ENCODE measurements at places on chromosomes 3 and 15.

GRCh38 chr3:156474560-156475389 lies 80.1 kb downstream of the SSR3 start:
- no peak for DNase-seq

DNA sequence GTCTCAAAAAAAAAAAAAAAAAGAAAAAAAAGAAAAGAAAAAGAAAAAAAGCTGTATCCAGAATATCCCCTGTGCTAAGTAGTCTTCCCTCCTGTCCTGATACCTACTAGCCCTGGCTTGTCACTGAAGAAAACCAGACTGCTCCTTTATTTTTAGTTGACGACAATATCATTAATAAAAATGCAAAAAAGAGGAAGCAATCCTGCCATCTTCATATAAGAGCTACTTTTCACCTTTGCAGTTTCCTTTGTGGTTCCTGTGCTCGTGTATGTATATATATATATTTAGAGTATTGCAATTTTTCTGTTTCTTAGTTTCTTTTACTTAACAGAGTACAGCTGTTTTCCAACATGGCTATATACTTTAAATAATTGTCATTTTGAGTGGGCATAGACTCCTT lies 13.6 kb downstream of the C3orf20 start:
- DNase-seq: no peak

- no peak for DNase-seq
Observed at GRCh38 chr15:78749831-78750230, 61.4 kb downstream of the ADAMTS7 start.

DNA sequence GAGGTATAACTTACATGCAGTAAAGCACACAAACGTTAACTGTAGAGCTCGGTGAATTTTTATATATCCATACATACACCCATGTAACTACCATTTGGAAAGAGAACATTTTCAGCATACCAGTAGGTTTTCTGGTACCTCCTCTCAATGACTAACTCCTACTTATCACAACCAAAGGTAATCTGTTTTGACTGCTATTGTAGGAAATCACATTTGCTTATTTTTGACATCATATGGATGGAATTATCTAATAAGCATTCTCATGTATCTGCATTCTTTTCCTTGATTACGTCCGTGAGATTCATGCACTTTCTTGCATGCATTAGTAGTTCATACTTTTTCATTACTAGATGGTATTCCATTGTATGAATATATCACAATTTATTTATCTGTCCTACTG lies 76.8 kb downstream of the CSNK1G1 start:
- no peak for DNase-seq

Measured in activated CD8-positive, alpha-beta memory T cell treated with anti-CD3 and anti-CD28 coated beads, Interleukin-2, amount 10 ng/mL, durations not matched to agents 7 days and 5 days (primary cell).